HS-5 (cell line): ENCODE measurements at places on chromosomes 6 and 20.

DNA sequence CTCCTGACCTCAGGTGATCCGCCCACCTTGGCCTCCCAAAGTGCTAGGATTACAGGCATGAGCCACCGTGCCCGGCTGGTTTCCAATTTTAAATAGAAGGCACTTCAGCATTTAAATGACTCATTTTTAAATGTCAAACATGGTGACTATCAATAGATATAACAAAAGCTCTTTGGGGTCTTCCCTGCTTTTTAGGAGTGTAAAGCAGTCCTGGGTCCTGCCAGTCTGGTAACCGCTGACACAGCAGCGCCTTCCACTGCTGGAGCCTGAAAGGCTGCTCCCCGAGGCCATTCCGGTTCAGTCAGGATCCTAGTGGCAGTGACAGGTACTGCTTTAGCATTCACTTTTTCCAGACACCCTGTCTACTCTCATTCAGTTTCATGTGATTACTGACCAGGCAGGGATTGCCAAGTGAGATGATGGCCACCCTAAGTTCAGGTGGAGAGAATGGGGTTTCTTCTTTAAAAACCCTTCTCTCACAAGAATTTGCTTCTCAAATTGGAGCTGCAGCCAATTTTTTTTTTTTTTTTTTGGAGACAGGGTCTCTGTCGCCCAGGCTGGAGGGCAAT is 5.1 kb downstream of the DIDO1 start:
- DNase-seq: no peak

DNA sequence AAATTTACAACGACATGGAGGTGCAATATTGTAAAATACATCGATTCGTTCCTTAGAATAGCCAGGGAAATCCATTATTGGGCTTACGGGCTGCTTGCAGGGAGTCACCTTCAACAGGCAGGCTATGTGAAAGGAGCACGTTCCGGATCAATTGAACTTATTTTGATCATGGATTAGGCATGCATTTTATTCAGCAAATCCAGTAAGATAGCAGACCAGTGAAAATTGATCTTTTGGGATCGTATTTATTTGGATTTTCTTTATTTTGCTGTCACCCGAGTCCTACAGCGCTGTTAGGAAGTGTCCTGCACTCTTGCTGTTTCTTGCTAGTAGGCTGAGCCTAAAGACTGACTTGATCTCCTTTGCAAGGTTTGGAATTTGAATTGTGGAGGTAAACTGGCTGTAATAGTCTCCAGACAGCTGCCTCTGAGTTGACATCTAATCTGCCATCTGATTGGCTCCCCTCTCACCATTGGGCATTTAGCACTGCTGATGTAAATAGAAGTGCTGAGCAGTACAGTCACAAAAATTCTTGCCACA is 3.0 kb downstream of the ARID1B start:
- DNase-seq: peak; percentile 84

DNA sequence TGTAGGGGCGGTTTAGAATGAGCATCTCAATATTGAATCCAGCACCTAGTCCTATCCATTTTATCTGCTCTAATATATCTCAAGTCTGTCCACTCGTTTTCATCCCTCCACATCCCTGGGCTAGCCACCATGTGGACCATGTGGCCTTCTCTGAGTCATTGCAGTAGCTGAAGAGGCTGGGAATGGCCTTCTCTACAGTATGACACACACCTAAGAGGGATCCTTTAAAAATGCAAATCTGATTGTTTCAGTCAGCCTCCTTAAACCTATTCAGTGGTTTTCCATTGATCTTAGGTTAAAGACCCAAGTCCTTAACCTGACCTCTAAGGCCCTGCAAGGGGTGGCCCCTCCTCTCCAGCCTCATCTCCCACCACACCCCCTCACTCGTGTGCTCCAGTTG is 9.4 kb downstream of the RING1 start:
- DNase-seq: no peak

- DNase-seq: no peak
Observed at GRCh38 chr6:3848925-3849605, at the start of gene FAM50B. FAM50B (plus strand) TSS chr6:3849373; CDS start chr6:3849812, 439 bp downstream.

DNA sequence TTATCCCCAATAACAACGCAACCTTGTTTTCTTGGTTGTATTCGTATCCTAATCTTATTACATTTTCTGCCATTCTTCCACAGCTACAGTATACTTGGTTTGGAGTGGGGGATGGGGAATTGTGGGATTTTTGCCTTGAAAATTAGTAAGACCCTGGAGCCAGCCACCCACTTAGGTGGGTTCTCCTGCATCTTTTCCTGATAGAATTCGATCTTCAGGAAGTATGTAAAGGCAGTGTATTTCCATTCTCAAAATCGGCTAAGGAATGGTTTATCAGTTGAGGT is 1.1 kb downstream of the ITCH start:
- DNase-seq: no peak

DNA sequence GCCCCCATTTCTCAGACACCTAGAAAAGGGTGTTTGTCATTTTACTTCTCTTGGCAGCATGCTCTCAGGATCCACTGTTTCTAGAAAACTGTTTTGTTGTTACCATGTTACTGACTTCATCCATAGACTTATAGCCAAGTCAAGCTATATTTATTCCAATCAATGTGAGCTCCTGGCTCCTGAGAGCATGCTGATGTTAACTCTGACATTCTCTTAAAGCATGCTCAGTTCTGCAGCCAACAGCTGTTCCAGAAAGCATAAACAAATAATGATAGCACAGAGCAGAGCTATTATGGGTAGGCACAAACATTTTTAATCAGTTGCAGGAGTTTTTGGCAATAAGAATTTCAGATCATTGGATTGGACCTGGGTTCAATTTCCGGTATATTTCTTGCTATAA is 92.4 kb upstream of the CEP85L start:
- DNase-seq: no peak

DNA sequence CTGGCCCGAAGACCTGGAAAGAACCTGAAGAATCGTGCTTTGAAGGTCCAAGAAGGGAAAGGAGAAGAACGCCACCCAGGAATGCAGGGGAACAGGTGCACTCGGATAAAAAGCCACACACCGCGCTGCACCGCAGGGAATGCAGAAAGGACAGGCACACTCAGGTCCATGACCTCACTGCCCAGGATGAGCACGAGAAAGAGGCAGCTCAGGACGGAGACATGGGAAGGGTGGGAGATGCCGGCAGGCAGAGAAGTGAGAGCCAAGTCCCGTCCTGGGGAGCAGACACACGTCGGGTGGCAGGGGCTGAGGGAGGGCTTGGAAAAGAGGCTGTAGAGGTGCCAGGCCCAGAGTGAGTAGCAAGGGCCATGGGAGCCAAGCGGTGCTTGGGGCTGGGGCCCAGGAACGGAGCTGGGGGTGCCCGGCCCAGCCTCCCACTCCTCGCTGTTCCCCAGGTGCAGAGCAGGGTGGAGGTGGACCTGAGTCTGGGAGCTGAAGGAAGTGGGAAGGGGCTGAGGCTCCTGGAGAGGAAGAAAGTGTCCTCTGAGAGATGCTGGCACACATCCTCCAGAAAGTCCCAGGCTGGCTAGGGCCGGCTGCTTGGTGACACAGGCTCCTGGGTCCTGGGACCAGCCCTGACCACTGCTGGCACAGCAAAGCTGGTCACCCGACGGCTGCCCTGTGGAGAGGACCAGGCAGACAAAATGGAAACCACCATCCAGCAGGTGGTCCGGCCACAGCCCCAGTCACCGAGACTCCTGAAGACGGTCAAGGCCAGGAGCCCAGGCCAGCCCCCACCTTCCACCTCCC is 91.3 kb downstream of the PSMB1 start:
- DNase-seq: no peak

GRCh38 chr6:84515067-84515466 is 249.3 kb downstream of the TBX18 start:
- no peak for DNase-seq

DNA sequence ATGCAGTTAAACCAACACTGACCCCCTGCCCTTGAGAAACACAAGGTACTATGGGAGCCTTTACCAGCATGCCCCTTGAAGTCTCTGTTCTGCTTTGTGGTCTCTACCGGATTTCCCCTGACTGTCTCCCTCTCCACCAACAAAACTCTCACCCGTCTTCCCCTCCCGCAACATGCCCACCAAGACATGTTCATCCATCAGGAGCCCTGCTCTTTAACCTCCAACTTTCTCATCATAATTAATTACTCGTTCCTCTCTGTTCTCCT is 1.1 kb downstream of the ZNF165 start:
- no peak for DNase-seq

GRCh38 chr20:1185790-1186334 is 1.1 kb upstream of the TMEM74B start:
- DNase-seq: no peak

- DNase-seq: no peak
Observed at GRCh38 chr6:123635144-123635543, 1.6 kb downstream of the TRDN start.

GRCh38 chr6:14241255-14242070 is 123.9 kb downstream of the CD83 start:
- DNase-seq: no peak
